Caki2 (cell line): ENCODE measurements at places on chromosomes 12 and 14.
A peak's percentile ranks its signal among the peaks of the same experiment; 100 is the strongest.

DNA sequence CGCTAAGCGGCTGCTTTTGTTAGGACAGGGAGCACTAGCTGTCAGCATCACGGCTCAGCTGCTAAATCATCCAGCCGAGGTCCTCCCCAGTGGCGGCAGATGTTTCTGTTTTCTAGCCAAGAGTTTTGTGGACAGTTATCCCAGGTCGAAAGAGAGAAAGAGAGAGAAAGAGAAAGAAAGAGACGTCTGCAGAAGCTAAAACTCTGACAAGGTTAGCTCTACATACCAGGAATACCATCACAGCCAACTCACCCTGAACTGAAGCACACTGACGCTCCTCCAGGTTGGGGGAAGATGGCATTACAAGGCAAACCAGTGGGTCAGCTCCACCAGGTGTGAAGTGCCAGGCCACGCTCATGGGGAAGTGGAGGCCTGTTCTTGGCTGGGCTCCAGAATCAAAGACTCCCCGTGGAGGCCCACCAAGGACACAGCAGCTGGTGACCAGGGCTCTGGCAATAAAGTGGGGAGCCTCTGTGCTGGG, 64.9 kb upstream of the DICER1 start:
- DNase-seq = no peak

GRCh38 chr12:68630050-68630449, 19.4 kb downstream of the RAP1B start:
- DNase-seq = no peak

GRCh38 chr14:76710056-76711010, 50.9 kb upstream of the VASH1 start:
- DNase-seq = no peak

DNA sequence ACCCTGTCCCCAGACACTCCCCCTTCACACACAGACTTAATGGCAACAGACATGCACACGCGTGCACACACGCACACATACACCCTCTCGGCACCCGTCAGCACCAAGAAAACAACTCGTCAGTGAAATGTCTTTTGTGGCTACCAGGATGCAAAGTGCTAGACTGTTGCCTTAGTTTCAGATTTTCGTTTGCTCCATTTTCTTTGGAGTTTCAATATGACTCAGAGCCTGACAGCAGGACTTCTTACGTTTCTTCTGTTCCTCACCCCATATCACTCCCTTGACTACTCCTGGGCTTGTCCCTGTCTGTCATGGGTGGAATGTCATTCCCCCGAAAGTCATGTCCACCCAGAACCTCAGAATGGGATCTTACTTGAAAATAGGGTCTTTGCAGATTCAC, 182.9 kb downstream of the GLT1D1 start:
- DNase-seq = no peak

DNA sequence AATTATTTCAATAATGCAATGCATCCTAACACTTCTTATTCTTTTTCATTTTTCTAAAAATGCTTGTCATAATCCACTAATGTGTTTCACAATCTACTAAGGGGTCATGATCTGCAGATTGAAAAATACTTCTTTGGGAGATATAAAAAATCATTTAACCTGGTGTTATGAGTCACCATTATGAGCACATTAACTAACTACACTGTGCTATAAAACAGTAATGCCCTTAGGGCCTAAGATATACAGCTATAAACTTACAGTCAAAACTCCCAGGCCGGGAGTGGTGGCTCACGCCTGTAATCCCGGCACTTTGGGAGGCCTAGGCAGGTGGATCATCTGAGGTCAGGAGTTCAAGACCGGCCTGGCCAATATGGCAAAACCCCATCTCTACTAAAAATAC, 14.2 kb downstream of the ATXN2 start:
- DNase-seq = no peak

- DNase-seq = no peak
Observed at GRCh38 chr12:30926243-30927221, at the start of gene TSPAN11. TSPAN11 (plus strand) TSS chr12:30926748; CDS start chr12:30953992, 27,244 bp downstream.

GRCh38 chr14:41130274-41130673, 476.4 kb upstream of the LRFN5 start:
- no peak for DNase-seq

GRCh38 chr12:115370650-115371049, 686.7 kb upstream of the TBX3 start:
- no peak for DNase-seq

DNA sequence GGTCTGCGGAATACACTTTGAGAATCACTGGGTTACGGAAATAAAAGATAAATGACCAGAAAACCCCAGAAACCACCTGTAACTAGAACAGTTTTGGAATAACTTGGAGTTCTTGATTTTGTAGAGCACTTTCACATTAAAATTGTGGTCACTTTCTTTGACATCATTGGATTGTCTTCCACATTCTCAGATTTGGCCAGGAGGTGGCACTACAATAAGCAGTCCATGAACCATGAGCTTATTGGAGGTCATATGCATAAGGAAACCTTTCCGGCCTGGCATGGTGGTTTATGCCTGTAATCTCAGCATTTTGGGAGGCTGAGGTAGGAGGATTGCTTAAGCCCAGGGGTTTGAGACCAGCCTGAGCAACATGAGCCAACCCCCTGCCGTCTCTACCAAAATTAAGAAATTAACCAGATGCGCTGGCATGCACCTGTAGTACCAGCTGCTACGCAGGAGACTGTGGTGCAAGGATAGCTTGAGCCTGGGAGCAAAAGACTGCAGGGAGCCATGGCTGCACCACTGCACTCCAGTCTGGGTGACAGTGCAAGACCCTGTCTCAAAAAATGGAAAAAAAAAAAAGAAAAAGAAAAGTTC, 107.7 kb upstream of the CAND1 start:
- peak; percentile 39 for DNase-seq

- no peak for DNase-seq
Observed at GRCh38 chr12:6041891-6042290, 82.6 kb downstream of the VWF start.

DNA sequence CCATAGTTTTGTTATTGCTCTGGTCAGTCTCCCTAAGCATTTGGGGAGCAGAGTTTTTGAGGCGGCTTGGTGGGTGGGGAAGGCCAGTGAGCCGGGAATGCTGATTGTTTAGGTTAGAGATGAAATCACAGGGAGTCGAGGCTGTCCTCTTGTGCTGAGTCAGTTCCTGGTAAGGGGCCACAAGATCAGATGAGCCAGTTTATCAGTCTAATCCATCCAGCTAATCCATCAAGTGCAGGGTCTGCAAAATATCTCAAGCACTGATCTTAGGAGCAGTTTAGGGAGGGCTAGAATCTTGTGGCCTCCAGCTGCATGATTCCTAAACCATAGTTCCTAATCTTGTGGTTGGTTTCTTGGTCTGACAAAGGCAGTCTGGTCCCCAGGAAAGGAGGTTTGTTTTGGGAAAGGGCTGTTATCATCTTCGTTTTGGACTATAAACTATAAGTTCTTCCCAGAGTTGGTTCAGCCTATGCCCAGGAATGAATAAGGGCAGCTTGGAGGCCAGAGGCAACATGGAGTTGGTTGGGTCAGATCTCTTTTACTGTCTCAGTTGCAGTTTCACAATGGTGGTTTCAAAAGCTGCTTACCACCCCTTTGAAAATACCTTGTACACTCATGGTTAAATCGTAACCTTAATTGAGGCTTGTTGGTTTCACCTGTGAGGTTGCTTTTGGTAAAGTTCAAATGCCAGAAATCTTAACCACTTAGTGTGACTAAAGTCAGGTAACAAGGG, 33.6 kb upstream of the HIGD1C start:
- no peak for DNase-seq

- peak; percentile 88 for DNase-seq
Observed at GRCh38 chr12:46473634-46474329, 101.2 kb upstream of the SLC38A2 start.
